AG08395 (cell line): ENCODE measurements at places on chromosomes 2 and 18.

GRCh38 chr18:78090584-78090983, 840.9 kb downstream of the GALR1 start:
- DNase-seq: no peak

DNA sequence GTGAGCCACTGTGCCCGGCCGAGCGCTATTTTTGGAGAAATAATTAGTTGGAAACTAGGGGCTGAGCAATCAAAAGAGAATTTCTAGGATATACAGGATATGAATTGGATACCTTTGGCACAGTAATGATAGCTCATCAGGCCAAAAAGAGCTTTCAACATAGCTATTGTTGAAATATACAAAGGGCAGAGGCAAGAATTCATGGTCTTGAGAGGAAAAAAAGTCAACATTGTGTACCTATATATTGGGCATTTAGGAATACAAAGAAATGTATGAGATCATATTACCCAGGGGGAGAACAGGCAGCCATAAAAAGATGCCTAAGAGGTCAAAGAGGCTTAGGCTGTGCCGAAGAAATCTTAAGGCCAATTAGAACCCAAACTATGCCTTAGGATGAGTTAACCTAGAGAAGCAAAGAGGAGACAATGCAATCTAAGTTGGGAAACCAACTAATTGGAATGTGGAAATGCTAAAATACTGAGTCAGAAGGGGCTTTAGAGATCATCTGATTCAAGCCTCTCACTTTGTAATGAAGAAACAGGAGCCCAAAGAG, 99.0 kb downstream of the RBBP8 start:
- peak; percentile 85 for DNase-seq

GRCh38 chr2:19203866-19204265, 154.6 kb downstream of the OSR1 start:
- DNase-seq: no peak

DNA sequence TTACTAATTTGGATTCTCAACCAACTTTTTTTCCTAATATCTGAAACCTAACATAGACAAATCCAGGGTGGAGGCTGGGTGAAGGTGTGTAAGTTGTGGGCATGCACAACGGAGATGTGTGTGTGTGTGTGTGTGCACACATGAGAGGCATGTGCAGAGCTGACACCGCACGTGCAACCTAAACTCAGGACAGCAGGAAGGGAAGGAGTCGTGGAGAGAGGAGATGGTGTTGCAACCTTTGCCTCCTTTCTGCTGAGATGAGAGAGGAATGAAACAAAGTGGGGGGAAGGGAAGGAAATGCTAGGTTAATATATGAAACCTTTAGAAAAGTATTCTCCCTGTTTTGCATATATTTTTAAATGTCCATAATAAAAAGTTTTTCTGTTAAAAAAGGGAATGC, 64.7 kb downstream of the KCTD1 start:
- DNase-seq: no peak

- DNase-seq: no peak
These were observed 14.7 kb downstream of the USP34 start for GRCh38 chr2:61456070-61456745.

DNA sequence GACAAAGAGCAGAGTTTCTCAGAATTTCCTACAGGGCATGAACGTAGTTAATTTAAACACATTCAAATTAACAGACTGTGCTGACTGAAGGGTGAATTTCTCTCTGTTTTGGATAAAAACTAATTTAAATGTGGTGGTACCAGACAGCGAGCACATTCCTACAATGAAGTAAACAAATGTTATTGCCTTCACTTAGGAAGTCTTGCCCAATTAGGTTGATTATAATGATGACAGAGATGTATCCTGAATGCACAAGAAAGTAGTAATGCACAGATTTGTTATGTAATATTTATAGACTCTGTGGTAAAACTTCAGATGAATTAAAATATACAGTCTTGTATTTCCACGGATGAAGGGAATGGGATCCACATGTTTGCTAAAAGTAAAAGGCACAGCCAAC, 507.2 kb downstream of the EPHA4 start:
- no peak for DNase-seq

GRCh38 chr2:11798701-11799435, 52.4 kb downstream of the LPIN1 start:
- DNase-seq: no peak

DNA sequence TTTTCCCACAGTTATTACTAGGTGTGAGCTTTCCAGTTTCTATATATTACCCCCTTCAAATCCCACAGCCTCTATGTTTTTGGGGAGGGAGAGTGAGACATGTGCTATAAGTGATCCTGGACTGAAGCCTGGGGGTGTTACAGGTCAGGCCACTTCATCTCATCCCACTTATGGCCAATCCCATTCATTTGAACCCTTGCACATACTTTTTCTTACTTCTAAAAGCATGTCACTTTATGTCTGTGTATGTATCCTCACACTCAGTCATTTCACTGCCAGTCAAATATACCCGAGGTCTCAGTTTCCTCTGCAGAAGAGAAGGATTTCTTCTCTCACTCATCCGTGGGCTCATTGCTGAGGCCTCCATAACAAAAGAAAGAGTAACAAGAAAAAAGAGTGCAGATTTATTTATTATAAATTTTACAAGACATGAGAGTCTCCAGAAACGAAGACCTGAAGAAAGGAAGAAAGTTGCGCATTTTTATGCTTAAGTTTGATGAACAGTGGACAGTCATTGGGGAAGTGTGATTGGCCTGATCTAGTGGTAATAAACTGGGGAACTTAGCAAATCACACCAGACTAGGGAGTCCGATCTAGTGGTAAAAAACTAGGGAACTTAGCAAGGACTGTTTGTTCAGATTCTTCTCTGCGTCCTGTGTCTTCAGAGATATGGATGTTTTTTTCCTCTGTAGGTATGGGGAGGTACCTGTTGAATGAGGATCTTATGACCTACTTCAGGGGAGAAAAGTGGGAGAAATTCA, 52.1 kb downstream of the ICOS start:
- no peak for DNase-seq

DNA sequence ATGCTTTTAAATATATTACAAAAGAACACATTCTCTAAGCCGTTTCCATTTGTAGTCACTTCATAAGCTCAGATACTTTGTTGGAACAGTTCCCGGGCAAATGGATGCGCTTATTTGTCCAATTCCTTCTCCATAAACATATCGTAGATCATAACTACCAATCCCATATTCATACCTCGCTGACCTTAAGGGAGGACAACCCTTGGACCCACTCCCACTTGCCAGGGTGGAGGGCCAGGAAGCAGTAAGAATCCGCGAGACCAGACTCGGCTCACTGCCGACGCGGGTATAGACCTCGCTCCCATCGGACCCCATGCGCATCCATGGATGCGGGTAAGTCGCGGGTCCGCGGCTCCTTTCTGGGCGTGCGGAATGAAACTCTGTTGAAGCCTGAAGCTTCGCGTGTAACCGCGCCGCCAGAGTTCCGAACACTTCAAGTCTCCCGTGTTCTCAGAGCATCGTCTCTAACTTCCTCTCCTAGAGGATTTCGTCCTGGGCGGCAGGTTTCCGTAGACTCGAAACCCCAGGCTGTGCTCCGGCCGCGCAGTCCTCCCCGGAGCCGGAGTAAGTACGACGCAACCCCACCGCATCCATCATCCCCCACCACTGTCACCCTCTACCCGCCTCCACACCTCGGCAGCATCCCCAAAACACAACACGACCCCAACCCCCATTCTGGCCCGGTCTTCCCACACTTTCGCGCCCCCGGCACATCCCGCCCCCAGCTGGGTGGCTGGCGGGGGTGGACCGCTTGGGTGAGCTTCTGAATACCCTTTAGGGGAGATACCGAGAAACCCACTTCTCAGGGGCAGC, 1.1 kb downstream of the DSC3 start:
- DNase-seq: no peak

- no peak for DNase-seq
These were observed 107.2 kb upstream of the CDH2 start for GRCh38 chr18:28284132-28284531.

DNA sequence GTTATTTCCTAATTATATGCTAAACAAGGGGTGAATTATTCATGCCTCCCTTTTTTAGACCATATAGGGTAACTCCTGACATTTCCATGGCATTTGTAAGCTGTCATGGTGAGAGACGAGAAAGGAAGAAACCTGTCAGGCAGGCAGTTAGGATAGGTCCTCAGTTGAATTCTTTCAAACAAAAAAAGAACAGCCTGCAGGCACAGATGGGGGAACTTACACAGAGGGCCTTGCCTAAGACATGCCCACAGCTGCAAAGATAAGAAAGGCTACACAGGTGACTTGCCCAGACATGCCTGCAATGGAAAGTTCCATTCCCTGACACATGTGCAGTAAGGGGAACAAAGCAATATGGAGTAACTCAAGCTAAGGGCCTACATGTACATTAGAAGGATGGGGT, 128.1 kb downstream of the TMEM163 start:
- no peak for DNase-seq
